Sigmoid colon (tissue), 7 donors: ENCODE measurements at places on chromosomes 11 and 22. TPM values are rescaled to one million over a fixed set of nuclear protein-coding genes. Genes with fewer than 3 reads are reported as not detected.

DNA sequence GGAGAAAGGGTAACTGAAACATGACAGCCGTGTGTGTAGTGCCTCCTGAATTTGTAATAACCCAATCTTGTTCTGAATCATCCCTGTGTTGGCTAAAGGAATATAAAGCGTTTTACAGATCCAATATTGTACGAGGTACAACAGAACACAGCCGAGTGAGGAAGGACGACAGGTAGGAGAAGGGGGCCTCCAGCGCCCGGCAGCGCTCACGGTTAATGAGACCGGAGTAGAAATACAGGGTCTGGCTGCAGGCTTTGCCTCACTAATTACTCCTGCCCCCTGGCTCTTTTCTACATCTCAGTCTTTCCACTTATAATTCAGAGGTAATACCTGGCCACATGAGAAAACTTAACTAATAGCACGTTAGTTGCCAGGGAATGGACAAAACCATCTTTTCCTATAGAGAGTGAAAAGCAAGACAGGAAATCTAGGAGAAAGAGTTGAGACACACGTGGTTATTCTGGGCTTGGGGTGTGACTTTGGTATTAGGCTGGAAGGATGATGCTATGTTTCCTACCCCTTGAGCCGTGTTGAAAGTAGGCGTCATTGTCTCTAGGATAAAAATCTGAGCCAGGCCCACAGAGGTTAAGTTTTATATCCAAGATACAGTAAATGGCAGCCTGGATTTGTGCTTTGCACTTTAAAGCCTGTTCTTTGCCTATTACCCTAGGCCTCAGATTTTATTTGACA is 54.1 kb downstream of the GRIK4 start:
- DNase-seq = peak; percentile 24
- H3K4me1 ChIP-seq = no peaks in the 10 kb centered on the region
- H3K4me3 ChIP-seq = no peak overlapping the region
- no peaks in the 10 kb centered on the region for H3K36me3 ChIP-seq

- DNase-seq = peak; percentile 4
- no peaks in the 10 kb centered on the region for H3K4me1 ChIP-seq
- no peaks in the 10 kb centered on the region for H3K36me3 ChIP-seq
- H3K27ac ChIP-seq = no peak overlapping the region
- peaks cover 42% of the 10 kb centered on the region for H3K27me3 ChIP-seq
Measured at GRCh38 chr11:69924308-69925161, 105.3 kb upstream of the FGF3 start.

GRCh38 chr22:37126882-37127281 is 17.4 kb upstream of the TMPRSS6 start:
- H3K4me1 ChIP-seq = no peaks in the 10 kb centered on the region
- no peaks in the 10 kb centered on the region for H3K36me3 ChIP-seq
- no peak overlapping the region for H3K27ac ChIP-seq
- peaks cover 31% of the 10 kb centered on the region for H3K27me3 ChIP-seq
- DNase-seq = no peak

DNA sequence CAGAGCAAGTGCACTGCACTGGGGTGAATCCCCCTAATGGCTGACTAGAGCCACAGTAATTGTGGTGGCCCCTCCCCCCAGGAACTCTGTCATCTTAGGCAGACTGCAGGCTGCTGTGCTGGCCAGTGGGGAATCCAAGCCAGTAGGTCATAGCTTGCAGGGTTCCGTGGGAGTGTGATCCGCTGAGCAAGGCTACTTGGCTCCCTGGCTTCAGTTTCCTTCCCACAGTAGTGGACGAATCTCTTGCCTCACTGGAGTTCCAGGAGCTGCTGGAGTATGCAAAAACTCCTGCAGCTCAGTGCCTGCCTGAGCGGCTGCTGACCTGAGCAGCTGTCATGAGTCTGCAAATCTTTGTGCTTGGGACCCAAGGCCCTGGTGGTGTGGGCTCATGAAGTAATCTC is 13.2 kb downstream of the OOSP3 start:
- H3K27me3 ChIP-seq = no peaks in the 10 kb centered on the region
- H3K4me1 ChIP-seq = no peaks in the 10 kb centered on the region
- H3K36me3 ChIP-seq = no peaks in the 10 kb centered on the region

DNA sequence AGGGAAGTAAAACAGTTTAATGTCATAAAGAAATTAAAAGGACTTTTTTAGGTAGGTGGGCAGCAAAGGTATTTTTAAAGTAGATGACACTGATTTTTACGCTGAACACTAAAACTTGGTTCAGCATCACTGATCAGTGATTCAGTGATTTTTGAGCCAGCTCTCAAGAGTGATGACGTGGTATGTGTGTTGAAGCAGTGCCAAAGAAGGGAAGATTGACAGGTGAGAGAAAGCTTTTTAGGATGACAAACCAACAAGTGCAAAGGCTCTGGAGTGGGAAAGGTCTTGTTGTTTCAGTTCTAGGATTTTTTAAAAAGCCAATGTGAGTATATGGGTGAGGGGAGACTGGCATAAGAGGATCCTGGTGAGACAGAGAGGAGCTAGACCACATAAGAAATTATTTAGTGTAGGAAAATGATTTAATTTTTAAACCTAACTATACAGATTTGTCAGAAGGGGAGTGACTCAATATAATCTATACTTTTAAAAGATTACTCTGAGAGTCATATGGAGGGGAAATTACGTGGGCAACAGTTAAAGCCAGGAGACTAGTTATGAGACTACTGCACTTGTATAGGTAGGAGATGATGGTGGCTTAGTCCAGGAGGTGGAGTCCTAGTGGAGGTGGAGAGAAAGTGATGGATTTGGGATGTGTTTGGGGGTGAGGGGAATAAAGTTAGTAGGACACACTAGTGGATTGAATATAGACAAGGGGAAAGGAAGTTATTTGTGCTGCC is 17.6 kb upstream of the CALCB start:
- no peaks in the 10 kb centered on the region for H3K4me1 ChIP-seq
- H3K27me3 ChIP-seq = no peaks in the 10 kb centered on the region
- DNase-seq = no peak
- H3K4me3 ChIP-seq = no peak overlapping the region
- H3K36me3 ChIP-seq = no peaks in the 10 kb centered on the region
- no peak overlapping the region for H3K27ac ChIP-seq

GRCh38 chr11:46437122-46437689 is 45.6 kb upstream of the CHRM4 start:
- H3K27ac ChIP-seq = no peak overlapping the region
- H3K36me3 ChIP-seq = peaks cover 20% of the 10 kb centered on the region
- H3K27me3 ChIP-seq = no peaks in the 10 kb centered on the region
- no peak for DNase-seq

DNA sequence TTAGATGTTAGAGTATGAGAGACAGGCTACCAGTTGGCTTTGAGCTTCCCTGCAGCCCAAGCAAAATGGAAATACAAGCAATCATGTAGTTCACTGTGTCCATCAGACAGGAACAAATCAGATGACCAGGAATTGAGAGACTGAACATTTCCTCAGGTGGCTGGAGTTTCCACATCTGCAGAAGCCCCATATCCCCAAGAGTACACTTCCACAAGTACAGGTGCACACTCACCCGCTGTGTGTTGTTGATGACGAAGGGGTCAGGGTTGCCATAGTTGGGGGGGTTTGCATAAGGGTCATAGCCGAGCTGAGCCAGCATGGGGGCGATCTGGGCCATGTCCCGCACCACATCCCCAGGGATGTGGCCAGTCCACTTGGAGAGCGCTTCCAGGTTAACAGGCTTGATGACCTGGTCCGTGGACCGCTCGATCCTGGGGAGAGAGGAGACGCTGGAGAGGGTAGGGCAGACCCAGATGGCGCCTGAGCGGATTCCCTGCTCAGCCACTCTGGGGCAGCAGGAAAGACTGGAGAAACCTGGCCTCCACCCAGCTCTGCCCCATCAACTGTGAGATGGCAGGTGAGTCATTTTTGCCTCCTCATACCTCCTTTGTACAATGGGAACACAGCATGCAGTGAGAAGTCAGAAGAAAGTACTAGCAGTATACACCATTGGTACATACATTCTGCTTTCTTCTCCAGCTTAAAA is 23.9 kb upstream of the TFIP11 start:
- no peaks in the 10 kb centered on the region for H3K4me1 ChIP-seq
- no peak for DNase-seq
- H3K27me3 ChIP-seq = no peaks in the 10 kb centered on the region
- no peaks in the 10 kb centered on the region for H3K36me3 ChIP-seq
- H3K27ac ChIP-seq = no peak overlapping the region
- no peak overlapping the region for H3K4me3 ChIP-seq

DNA sequence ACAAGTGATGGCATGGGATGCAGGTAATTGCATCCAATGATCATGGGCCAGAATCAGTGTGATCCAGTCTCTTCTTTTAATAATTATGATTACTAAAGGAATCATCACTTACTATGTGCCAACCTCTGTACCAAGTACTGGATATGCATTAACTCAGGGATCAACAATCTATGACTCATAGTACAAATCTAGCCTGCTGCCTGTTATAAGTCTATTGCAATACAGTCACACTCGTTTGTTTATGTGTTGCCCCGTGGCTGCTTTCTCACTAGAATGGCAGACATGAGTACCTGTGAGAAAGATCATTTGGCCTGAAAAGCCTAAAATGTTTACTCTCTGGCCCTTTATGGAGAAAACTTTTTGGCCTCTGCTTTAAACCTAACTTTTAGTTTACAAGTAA is 45.0 kb downstream of the OR6Q1 start:
- no peak overlapping the region for H3K27ac ChIP-seq
- no peaks in the 10 kb centered on the region for H3K4me1 ChIP-seq
- DNase-seq = no peak
- no peaks in the 10 kb centered on the region for H3K36me3 ChIP-seq

DNA sequence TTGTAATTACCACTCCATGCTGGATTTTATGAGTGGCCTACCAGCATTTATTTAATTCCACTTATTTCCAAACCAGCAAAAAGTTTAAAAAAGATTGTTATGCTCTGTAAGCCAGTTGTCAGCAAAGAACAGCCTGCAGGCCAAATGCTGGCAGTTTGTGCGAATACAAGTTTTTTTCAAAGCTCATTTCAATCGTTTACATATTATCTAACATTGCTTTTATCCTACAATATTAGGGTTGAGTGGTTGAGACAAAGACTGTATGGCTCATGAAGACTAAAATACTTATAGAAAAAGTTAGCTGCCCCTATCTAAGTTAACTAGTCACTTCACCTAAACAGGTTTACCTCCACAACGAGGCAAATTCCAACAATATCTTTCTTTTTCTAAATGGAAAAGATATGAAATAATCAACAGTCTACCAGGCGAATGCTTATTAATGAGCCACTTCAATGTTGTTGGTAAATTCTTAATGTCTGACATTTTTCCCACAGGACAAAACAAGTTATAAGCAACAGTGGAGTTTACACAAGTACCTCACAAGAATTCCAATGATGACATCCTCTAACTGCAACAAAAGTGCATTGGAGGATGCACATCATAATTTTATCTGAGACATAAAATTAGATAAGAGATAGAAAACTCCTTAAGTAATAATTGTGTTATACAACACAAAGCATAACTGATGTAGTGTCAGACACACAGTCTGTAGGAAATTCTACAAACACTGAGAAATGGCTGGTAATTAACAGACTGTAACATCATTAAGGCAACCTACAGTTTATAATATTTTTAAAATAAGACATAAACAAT is 35.8 kb upstream of the POU2AF2 start:
- no peaks in the 10 kb centered on the region for H3K27me3 ChIP-seq
- no peak for DNase-seq
- H3K4me3 ChIP-seq = no peak overlapping the region
- H3K27ac ChIP-seq = no peak overlapping the region
- no peaks in the 10 kb centered on the region for H3K36me3 ChIP-seq

GRCh38 chr22:44570476-44571445 is 72.7 kb upstream of the RTL6 start:
- no peaks in the 10 kb centered on the region for H3K27me3 ChIP-seq
- H3K4me3 ChIP-seq = no peak overlapping the region
- no peaks in the 10 kb centered on the region for H3K4me1 ChIP-seq
- DNase-seq = peak; percentile 36

DNA sequence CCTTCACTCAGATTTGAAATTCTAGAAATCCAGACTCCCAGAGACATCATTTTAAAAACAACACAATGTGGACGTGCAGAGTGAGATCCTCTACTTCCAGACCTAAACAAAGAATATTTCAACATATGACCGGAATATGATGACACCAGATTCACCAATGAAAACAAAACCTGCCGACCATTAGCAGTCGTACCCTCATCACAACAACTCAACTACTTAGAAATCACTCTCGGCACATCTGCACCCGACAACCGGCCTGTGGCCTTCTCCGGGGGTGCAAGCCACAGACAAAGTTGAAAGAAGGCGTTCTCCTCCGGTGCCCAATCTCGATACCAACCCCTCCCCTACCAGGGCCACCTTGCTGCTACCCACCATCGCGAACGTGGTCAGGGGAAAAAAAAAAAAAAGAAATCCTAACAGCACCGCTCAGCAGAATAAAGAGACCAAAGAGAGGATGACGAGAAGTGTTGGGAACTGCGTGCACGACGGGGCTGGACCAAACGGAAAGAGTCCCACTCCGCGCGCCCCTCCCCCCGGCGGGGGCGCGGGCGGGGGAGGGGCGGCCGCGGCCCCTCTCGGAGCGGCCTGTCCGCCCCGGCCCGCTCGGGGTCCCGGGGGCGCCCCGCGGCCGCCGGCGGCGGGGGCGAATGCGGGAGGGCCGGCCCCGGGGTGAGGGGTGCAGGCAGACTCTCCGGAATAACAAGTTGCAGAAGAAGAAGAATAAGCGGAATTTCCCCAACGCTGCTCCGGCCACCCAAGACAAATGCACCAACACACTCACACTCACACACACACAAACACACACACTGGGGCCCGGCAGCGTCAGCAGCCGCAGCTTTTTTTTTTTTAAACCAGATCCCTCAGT is 1.7 kb downstream of the PHF21A start:
- peak; percentile 73 for DNase-seq
- peak overlapping the region; percentile 95 for H3K27ac ChIP-seq
- no peaks in the 10 kb centered on the region for H3K4me1 ChIP-seq
- H3K4me3 ChIP-seq = peak overlapping the region; percentile 93
- H3K27me3 ChIP-seq = no peaks in the 10 kb centered on the region

GRCh38 chr11:66429983-66430602 is 8.6 kb downstream of the MRPL11 start:
- peaks cover 17% of the 10 kb centered on the region for H3K36me3 ChIP-seq
- DNase-seq = peak; percentile 90
- H3K27ac ChIP-seq = no peak overlapping the region
- H3K27me3 ChIP-seq = no peaks in the 10 kb centered on the region

DNA sequence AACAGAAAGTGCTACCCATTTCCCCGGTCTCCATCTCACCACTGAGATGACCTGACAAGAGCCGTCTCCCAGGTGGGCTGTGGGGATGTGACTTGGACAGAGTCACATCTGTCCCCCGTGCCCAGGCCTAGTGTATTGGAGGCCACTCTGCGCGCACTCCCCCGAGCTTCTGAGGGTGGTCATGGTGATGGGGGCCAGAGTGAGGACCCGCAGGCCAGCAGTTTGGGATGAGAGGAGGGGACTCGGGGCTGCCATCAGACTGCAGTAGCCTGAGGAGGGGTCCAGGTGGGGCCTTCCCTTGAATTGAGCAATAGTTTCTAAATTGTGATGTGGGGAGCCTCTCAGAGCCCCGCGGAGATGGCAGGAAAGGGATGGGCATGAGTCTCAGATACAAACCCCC is 852.6 kb downstream of the TBC1D22A start:
- no peak overlapping the region for H3K4me3 ChIP-seq
- H3K36me3 ChIP-seq = no peaks in the 10 kb centered on the region
- H3K27ac ChIP-seq = no peak overlapping the region
- DNase-seq = peak; percentile 53
- no peaks in the 10 kb centered on the region for H3K4me1 ChIP-seq

APOBEC3H gene
- not detected for total RNA-seq

RPS19BP1 gene
- total RNA-seq = 148 TPM

FOLR3 gene
- not detected for total RNA-seq

ZBTB44 gene
- total RNA-seq = 99.7 TPM

BEST1 gene
- total RNA-seq = 2.3 TPM
